Activated T-helper 9 cell treated with anti-CD3 and anti-CD28 coated beads, Interleukin-2, amount 50 U/mL, for 16 hours (primary cell): ENCODE measurements at places on chromosomes 5 and 9.

DNA sequence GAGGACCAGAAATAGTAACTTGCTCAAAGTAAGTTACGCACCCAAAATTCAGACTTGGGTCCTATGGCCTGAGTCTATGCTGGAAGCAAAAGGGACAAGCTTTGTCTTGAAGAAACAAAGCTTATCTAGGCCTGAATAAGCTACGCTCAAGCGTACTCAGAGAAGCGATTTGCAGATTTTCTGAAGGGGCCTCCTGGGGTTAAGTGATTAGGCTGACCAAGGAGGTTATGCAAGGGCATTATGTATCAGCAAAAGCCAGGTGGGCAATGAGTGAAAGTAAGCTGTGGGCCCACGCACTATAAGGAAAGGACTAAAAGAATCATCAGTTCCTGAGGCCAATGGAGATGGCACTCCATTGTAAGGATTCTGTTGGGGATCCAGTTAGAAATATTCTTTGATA lies 122.1 kb downstream of the SNX18 start:
- no peak for DNase-seq

DNA sequence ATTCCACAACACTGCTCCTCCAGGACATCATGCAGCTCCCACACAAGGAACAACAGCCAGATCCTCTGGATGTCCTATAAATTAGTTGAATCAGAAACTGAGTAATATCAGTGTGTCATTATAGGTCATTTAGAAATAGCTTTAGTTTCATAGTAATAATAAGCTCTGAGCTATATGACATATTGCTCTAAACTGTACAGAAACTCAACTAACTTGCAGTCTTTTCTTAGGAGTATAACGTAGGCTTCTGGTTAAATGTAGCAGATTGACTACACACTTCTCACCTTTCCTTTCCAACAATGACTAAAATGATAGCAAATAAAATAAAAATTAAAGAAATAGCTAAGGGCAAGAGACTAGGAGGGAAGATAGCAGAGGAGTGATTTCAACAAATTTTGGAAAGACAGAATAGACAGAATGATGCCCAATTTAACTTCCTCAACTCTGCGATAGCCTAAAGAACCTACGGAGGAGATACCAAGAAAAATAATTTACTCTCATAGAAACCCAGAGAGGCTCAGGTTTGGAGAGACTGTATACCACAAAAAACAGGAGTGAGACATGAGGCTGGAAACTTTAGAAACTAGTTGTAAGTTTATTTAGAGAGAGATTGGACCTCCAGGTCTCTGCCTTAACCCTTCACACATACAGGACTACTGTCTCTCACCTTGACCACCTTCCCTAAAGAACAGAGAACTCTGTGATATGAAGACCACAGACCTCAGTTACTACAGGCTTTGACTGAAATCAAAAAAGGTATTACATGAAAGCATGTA lies 193.7 kb downstream of the TSSK1B start:
- DNase-seq = no peak

GRCh38 chr5:32712481-32713360 lies 1.6 kb downstream of the NPR3 start:
- no peak for DNase-seq

GRCh38 chr5:112697833-112698232 lies 39.9 kb upstream of the APC start:
- no peak for DNase-seq

GRCh38 chr5:169009123-169009522 lies 291.8 kb downstream of the SLIT3 start:
- DNase-seq = no peak
